ENCODE measurements at places on chromosomes 5 and 9.
A peak's percentile ranks its signal among the peaks of the same experiment; 100 is the strongest.

GRCh38 chr9:73014011-73014410, 61.2 kb upstream of the ALDH1A1 start:
- no peak for DNase-seq

DNA sequence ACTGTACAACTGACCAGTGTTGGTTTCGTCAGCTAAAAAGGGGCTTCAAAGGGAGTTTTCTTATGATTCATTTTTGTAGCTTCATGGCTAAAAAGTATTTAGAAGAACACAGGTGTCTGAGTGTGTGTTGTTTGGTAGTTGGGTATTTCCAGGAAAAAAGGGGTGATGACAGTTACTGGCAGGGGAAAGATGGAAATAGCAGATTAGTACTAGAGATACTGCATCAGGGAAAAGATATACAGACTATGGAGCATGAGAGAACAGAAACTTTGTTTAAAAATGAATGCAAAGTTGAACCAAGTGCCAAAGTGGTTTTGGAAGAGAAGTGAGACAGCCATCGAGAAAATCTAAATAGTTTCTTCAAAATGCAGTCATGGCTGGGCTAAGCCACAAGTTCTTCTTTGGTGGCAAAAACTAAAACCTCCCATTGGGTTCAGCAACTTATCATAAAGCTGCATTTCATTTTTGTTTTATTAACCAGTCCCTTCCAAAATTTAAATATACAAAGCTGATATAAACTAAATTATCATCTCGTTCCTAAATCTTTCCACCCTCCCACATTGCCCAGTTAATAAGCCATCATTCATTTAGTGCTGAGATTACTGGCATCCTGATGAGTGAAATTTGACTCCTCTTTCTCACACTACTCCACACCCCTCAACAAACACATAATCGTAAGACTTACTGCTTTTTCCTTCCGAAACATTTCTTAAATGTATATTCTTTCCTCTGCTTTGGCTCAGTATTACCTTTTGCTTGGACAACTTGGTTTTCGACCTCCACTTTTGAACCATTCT, 33.5 kb downstream of the ELL2 start:
- DNase-seq, result peak; percentile 27

DNA sequence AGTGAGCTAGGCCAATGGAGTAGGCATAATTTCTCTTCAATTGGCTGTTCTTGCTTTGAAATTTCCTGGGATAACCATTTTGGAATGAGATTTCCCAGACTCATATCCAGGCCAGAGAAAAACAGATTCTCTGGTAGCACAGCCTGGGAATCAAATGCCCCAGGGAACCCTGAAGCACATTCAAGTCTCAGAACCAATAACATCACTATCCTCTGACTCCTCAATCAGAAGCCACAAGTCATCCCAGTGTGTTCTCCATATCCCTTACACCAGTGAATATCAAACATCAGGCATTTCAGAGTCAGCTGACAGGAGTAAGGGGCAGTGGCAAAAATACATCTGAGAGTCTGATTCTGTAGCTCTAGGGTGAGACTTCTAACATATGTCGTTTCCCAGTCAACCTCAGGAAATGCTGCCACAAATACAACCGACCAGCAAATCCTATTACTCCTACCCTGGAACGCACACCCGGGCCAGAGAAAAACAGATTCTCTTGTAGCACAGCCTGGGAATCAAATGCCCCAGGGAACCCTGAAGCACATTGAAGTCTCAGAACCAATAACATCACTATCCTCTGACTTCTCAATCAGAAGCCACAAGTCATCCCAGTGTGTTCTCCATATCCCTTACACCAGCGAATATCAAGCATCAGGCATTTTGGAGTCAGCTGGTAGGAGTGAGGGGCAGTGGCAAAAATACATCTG, 537.7 kb upstream of the NMUR2 start:
- DNase-seq, result no peak

DNA sequence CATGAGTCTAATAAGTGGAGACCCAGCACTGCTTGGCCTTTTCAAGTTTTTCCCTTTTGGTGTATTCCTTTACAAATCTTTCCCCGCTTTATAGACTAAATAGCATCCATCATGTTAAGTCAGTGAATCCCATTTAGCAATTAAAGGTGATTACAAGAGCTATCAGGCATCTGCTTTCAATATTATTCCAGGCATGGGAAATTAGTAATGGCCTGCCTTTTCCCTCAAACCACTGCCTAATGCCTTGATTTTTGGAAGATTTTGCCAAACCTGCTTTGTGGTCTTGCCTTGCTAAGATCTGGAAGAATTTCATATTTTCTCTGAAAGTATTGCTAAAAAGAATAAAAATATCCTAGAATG, 102.8 kb upstream of the GNA14 start:
- DNase-seq, result no peak

DNA sequence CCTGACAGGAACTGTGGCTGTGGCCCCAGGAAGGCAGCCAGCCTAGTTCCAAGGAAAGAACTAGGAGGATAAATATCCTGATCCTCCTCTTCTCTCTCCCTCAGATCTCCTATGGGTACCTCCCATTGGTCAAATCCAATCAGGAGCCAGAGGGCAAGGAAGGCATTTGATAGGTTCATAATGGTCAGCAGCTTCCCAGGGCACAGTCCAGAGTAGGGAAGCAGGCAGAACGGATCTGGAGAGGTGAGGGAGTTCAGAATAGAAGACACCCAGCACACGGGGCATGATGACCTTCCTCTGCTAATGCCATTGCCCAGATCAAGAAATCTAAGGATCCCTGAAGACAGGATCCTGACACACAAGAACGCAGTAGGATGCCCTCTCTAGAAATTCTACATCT, 8.6 kb downstream of the ABLIM3 start:
- no peak for DNase-seq

DNA sequence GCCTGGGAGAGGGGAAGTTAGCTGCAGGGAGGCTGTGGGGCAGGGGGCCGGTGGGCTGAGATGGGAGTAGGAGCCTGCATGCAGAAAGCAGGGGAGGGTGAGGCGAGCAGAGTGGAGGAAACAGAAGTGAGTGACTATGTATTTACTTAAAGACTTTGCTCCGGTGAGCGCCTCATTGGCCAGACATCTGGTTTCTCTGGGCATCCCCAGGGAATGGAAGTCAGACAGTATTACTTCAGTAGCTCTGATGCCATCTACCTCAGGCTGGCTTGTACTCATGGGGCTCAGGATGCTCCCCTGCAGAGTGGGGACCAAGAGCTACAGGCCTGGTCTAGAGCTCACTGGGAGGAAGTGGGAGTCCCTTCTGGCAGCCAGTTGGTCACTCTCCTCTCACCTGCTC, 78.2 kb upstream of the ARAP3 start:
- DNase-seq, result no peak

DNA sequence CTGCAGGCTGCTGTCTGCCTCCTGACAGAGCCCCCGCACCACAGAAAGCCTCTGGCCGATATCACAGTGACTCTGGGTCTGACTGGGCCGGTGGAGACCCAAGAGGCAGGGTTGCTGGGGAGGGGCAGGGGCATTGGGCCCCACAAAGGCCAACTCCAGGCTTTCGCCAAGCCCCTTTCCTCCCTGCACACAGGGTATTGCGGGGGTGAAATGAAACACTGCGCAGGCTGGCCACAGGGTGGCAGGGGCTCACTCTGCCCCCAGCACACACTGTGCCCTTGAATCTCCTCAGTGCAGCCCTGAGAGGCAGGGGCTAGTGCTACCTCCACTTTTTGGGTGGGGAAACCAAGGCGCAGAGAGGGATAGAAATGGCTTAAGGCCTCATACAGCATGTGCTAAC, 44.6 kb downstream of the BARX1 start:
- DNase-seq, result no peak

DNA sequence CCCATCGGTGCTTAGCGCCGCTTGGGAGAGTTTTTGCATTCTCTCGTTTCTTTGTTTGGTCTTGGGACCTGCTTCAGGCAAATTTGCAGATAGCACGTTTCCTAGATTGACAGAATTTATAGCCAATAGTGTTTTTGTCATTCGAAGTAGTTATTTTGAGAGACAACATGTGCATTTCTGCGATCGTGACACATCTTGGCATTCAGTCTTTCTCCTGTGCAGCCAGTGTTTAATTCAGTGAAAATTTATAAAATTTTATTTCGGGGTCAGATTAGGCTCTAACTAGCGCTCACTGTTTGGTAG, 830 bp downstream of the PRRC1 start:
- peak; percentile 46 for DNase-seq

GRCh38 chr5:135138116-135138850, 104.3 kb upstream of the PITX1 start:
- no peak for DNase-seq

DNA sequence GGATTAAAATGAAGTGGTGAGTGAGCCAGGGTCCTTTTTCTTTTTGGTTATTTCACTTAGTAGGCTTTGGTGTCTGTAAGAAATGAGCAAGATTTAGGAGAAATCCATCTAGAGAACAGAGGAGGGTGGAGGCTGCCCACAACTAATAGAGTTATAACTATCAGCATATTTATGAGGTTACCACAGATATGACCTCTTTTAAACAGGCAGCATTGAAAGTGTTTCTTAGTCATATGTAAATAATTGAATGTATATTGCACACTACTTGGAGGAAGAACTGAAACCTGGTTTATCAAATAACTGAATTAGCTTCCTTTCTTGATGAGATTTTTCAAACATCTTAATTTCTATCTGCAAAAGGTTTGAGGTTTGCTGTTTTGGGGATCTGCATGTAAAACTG, 483.1 kb upstream of the PIK3R1 start:
- DNase-seq, result no peak

- no peak for DNase-seq
Measured at GRCh38 chr5:141703133-141703561, 21.1 kb upstream of the ARAP3 start.

DNA sequence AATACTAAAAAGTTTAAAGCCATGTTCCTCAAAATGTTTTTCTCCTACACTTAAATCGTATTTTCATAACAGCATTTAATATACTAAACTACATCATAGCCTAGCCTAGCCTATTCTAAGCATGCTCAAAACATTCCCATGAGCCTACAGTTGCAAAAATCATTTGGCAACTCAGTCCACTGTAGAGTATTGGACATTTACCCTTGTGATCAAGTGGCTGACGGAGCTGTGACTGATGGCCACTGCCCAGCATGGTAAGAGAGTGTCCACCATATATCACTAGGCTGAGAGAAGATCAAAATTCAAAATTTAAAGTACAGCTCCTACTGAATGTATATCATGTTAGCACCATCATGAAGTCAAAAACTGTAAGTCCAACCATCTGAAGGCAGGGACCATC, 30.9 kb downstream of the SEMA5A start:
- DNase-seq, result no peak

- no peak for DNase-seq
Measured at GRCh38 chr9:92189782-92190535, 74.7 kb upstream of the SPTLC1 start.

GRCh38 chr5:95884017-95884325, 61.4 kb upstream of the GLRX start:
- DNase-seq, result no peak
